ENCODE measurements at places on chromosomes 4 and X.

DNA sequence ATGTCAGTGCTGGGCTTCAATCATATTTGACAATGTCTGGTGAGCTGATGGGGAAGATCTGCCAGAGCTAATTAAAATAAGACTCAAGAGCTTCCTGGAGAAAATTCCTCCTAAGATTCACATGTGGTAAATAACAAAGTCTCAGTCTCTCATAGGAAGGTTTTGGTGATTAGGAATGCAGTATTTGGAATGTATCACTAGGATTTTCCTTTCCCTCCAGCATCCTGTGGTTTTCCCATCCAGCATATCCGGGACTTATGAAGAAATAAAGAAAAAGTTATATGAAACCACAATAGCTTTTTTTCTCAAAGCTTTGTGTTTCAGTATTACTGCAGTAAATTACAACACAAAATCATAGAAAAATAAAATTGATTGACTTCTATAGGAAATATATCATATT is 1597.1 kb downstream of the ADGRL3 start:
- no peak for DNase-seq

- no peak for DNase-seq
Measured at GRCh38 chrX:31572360-31572759, 500.5 kb upstream of the FTHL17 start.

GRCh38 chrX:150454083-150454482 is 91.0 kb downstream of the MAMLD1 start:
- DNase-seq: no peak

- no peak for DNase-seq
Measured at GRCh38 chrX:25207803-25208475, 192.2 kb upstream of the ARX start.
